ENCODE measurements at places on chromosomes 11 and 22.

GRCh38 chr11:9210224-9210921, 54.8 kb downstream of the DENND5A start:
- no peak for DNase-seq

DNA sequence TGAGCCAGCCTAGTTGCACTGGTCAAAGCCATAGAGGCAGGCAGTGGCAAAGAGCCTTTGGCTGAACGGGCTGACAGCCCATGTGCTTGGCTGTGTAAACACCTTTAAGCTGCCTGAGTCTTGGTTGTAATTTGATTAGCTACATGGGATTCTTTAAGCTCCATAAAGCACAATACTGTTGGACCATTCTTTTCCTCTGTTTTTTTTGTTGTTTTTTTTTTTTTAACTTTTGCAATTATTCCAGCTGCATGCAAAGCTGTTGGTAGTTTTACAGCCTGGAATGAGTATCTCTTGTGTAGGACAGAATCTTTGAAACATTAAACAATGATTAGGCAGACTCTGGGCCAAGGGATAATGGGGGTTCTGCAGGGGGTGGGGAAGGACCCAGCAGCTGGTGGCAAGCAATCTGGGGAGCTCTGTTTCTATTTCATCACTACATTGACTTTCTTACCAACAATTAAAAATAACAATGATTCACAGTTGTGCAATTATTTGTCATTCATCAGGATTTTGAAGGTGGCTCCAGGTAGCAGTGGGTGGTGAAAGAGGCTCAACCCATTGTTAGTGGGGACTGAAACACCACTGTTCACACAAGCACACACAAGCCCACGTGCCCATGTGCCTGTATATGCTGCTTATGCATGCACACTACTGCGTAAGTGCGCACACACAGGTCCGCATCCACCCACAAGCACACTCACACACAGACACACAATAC, 69.5 kb upstream of the CSNK2A3 start:
- DNase-seq, result no peak

- no peak for DNase-seq
Measured at GRCh38 chr11:124359566-124359965, 24.7 kb downstream of the OR8B2 start.

- DNase-seq, result no peak
Measured at GRCh38 chr11:20050551-20051333, 109.5 kb downstream of the DBX1 start.

GRCh38 chr11:110468121-110468520, 38.4 kb downstream of the FDX1 start:
- DNase-seq, result no peak

DNA sequence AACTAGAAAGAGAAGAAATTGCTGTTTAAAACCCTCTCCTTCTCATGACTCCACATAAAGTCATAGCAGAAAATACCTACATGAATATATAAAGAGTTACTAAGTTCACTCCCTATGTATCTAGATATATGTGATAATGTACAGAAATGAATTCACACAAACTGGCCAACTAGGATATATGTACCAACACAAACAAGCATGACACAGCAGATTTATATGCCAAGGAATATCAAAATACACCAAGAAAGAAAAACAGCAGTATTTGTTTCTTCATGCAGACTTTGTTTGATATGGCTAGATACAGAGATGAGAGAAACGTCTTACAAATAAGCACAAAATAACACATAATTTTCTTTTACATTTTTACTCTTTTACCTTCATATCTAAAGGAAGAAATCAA, 1.8 kb downstream of the OR51G1 start:
- no peak for DNase-seq

- DNase-seq, result no peak
Measured at GRCh38 chr11:95372097-95372656, 141.2 kb upstream of the SESN3 start.

GRCh38 chr11:77075425-77075905, 8.7 kb downstream of the CAPN5 start:
- DNase-seq, result no peak
